ENCODE measurements at places on chromosomes 3 and 15.

DNA sequence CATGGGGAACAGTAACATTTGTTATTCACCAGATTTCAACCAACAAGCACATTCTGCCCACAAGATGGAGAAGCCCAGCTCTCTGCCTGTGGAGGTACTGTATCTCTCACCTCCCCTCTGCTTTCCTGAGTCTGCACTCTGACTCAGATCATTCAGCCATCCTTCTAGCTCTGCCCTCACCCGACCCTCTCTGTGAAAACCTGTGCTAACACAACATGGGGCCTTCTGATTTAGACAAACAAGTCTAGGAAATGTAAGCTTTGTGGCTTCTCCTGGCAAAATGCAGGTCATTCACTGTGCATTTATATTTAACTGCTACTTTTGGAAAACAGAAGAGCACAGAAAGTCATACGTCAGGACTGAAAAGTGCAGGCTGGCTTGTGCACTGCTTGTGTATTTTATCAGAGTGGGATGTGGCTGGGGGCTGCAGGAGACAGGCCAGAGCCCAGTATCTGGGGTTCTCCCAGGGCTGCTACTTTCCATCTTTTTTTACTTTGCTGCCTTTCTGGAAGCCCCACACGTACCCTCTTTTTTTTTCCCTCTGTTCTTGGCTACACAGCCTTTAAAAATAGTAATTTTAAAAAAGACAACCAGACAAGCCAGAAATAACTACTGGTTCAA lies 50.8 kb downstream of the SUSD5 start:
- no peak for DNase-seq

GRCh38 chr3:42071904-42072812 lies 19.0 kb upstream of the TRAK1 start:
- DNase-seq: no peak

DNA sequence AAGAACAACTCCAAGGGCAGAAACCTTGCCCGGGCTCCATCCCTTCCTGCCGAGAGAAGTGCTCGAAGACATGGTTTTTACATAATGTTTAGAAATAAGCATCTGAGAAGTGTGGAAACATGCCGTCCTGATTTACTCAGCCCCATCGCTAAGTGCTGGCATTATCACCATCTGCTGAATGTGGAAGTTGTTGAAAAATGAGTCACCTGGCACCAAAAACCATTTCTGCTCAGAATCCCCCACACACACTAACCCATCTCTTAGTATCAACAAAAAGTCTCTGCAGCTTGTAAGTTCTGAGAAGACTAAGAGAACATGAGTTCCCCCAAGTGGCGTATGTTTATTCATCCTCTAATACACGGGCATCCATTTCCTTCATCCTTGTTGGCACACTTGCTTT lies 51.0 kb upstream of the ARL8B start:
- DNase-seq: no peak

- DNase-seq: no peak
Measured at GRCh38 chr3:99509224-99509623, 129.2 kb upstream of the COL8A1 start.

DNA sequence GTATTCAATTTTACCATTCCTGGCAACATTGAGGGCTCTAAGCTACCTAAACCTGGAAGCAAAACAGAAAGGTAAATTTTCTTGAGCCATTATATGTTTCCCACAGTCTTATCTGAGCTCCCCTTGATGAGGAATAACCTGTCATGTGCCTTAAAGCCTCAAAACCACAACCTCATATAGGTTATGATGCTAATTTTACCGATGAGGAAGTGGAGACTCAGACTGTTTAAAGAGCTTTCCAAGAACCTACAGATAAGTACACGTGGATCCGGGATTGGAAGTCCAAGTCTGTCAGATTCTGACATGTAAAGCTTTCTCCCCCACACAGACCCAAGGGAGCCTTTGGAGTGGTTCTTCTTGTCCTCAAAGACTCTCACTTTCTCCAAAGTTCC lies 140.5 kb downstream of the SEMA6D start:
- no peak for DNase-seq

DNA sequence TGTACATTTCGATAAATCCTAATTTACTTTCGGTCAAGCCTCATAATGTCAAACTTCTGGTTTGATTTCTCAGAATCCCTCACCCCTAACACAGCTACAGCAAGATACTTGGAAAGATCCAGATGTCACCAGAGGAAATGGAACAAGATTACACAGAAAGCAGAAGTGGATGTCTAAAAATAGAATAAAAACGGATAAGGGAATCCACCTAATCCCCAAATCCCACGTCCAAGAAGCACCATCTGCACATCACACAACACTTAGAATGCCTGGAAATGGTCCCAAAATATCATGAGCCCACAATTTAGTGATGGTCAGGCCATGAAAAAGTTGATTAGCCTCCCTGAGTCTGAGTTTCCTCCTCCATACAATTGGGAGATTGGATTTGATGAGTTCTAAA lies 61.7 kb downstream of the AGTR1 start:
- DNase-seq: no peak

DNA sequence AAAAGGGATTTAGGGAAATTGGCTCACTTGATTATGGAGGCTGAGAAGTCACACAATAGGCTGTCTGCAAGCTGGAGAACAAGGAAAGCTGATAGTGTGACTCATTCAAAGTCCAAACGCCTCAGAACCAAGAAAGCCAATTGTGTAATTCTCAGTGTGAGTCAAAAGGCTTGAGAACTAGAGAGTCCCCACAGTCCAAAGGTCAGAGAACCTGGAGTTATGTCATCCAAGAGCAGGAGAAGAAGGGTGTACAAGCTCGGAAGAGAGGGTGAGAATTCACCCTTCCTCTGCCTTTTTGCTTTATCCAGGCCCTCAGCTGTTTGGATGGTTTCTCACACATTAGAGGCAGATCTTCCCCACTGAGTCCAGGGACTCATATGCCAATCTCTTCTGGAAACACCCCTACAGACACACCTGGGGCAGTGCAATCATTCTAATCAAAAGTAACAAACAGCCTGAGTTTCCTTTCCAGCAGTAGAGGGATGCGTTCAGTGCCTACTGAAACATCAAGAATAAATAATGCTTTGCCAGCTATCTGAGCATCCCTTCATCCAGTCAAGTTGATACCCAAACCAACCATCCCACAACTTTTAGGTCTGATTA lies 271.5 kb downstream of the SATB1 start:
- no peak for DNase-seq

- no peak for DNase-seq
Measured at GRCh38 chr3:125165189-125165947, 47.2 kb downstream of the SLC12A8 start.

DNA sequence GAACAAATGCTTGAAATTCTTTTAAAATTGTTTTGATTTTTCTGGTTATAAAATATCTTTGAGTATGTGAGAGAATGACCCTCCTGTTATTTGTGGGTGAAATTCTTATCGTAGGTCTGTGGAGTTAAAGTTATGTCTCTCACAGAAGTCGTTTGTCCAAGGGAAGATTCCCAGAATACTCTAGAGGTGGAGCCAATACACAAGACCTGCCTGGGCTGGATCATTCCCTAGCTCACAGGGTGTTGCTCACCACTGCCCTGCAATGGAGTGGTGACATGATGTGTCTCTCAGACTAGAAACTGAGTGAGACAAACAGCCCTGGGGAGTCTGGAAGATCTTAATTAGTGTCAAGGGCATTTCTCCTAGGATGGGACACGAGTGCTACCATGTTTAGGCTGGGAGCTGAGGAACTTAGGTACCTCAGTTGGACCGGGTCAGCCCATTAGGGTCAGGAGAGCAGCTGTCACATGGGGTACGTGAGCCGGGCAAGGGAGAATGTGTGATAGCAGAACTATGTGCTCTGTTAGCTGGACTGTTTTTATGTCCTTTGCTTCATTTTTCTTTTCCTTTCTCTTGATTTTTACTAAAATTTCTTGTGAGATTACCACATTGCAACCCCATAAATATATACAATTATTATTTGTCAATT lies 53.6 kb upstream of the MYO5C start:
- DNase-seq: no peak

GRCh38 chr15:66764072-66764786 lies 62.2 kb downstream of the SMAD6 start:
- no peak for DNase-seq

GRCh38 chr15:73680549-73680948 lies 3.6 kb upstream of the CD276 start:
- no peak for DNase-seq

DNA sequence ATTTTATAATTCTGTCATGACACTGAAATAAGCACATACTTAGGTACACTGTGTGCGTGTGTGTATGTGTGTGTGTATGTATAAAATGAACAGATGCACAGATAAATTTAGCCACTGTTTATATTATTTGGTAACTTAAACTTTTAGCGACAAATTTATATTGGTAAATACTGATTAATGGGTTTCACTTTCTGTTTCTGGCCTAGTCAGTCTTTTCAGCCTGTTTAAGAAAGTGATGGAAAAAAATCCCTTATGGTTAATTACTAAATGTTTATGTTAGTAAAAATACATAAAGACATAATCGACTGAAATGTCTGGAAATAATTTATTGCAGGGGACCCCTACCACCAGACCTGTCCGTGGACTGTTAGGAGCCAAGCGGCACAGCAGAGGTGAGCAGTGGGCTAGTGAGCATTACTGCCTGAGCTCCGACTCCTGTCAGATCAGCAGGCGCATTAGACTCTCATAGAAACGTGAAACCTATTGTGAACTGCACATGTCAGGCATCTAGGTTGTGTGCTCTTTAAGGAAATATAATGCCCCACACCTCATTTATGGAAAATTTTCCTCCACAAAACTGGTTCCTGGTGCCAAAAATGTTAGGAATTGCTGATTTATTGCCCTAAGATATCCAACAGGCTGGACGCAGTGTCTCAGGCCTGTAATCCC lies 717.4 kb downstream of the SI start:
- no peak for DNase-seq

- DNase-seq: no peak
Measured at GRCh38 chr3:63467392-63467791, 185.1 kb upstream of the SNTN start.

GRCh38 chr3:184110316-184110725 lies 13.5 kb downstream of the HTR3E start:
- no peak for DNase-seq

DNA sequence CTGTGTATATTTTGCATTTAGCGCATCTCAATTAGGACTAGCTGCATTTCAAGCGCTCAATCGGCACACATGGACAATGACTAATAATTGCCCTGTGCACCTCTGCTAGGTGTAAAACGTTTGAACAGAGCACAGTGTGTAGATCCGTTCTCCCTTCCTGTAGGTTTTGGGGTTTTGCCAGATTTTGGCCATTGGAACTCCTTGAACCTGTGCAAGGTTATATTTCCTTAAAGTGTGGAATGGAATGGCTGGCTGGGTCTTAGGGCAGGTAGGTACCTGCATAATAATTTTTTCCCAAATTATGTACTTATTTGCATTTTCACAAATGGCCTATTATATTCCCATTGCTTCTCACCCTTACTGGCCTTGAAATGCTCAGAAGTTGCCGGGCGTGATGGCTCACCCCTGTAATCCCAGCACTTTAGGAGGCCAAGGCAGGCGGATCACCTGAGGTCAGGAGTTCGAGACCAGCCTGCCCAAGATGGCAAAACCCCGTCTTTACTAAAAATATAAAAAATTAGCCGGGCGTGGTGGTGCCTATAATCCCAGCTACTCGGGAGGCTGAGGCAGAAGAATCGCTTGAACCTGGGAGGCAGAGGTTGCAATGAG lies 777 bp downstream of the RNU5B-1 start:
- no peak for DNase-seq

- DNase-seq: no peak
Measured at GRCh38 chr3:157046520-157046919, 113.4 kb downstream of the CCNL1 start.

DNA sequence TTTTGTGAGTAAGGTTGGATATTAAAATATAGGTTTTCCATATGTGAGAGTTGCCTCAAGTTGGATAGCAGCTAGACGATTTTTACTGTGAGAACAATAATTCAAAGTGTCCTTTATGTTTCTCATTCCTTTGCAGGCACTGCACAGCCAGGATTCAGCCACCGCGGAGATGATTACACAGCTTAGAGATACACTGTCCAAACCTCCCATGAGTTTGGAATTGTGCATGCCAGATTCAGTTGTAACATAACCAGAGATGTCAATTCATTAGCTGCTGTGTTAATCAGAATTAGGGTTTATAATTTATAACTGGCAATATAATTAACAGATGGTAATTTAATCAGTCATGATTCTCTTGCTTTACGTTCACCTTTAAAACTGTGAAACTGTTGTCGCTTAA lies 132.3 kb downstream of the GABRB3 start:
- no peak for DNase-seq

GRCh38 chr3:69442771-69443311 lies 57.0 kb upstream of the FRMD4B start:
- DNase-seq: no peak

GRCh38 chr15:86810329-86810728 lies 730.7 kb downstream of the AGBL1 start:
- no peak for DNase-seq
